ENCODE measurements at places on chromosomes 5 and 9. TPM values are rescaled to one million over a fixed set of nuclear protein-coding genes. Genes with fewer than 3 reads are reported as not detected.
A peak's percentile ranks its signal among the peaks of the same experiment; 100 is the strongest.

- no peak for DNase-seq
These were observed 98.2 kb upstream of the GRHPR start for GRCh38 chr9:37324261-37324683.

DNA sequence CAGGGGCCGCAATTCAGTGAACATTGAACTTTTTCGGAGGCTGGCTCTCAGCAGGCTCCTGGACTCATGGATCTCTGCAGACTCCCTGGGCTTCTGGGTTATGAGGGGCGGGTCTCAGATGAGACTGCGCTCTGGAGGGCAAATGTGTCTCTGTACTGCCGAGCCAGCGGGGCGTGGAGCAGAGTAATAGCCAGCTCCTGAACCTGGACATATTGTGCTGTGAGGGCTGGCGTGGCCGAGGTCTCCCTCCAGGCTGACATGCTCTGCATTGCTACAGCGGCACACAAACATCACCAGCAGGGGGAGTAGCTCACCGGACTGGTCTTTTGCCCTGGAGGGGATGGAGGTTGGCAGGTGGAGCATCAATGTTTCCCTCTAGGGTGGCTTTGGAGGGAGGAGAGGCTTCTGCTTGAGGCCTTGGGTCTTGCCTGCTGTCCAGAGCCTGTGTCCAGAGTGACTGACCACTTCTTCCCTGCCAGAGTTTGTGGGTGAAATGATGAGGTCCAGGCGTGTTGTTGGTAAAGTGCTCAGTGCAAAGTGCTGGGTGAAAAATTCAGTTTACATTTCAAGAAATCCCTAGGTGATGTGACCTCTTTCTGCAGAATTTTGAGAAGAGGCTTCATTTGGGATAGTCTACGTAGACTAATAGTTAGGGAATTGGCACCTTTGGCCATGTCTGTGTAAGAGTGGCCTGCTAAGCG is 10.9 kb upstream of the GADD45G start:
- DNase-seq: peak; percentile 92

DNA sequence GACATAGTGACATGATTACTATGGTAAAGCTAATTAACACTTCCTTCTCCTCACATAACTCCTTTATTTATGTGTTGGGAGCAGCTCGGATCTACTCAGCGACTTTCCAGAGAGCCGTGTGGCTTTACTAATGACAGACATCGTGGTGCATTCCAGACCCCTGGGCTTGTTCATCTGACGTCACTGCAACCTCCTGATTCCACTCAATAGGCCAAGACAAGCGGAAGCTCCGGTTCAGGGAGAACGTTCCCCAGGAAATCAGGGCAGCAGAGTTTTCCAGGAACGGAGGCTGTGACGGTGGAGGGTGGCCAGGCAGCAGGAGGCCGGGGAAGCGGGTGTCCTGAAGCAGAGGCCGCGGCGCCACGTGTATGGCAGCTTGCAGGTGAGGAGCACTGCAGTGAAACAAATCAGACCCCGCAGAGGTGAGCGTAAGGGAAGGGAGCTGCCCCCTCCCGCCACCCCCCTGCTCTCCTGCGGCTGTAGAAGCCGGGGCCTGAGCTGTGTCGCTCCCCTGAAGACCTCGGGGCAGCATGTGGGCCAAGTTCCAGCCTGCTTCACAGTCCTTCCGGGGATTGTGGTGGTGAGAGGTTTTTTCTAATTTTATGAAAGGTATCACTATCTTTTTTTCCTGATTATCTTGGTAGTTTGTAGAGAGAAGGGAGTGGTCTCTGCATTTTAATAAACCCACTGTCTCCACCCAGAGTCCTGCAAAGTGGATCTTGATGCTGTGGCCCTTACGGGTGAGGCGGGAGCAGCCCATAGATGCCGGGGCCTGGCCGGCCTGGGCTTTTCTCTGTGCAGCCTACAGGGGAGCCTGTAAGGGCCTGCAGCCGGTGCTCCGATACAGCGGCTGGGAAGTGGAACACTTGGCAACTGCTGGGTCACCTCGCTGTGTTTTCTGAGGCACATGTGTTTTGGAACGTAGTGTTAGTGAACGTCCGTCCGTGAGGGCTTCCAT is 220.4 kb upstream of the IRX4 start:
- DNase-seq: no peak

CDC25C gene
- polyA plus RNA-seq: 20.0 TPM
